Anterior cingulate cortex (tissue), 58 donors: ENCODE measurements at places on chromosomes 4 and X.
A peak's percentile ranks its signal among the peaks of the same experiment; 100 is the strongest.

DNA sequence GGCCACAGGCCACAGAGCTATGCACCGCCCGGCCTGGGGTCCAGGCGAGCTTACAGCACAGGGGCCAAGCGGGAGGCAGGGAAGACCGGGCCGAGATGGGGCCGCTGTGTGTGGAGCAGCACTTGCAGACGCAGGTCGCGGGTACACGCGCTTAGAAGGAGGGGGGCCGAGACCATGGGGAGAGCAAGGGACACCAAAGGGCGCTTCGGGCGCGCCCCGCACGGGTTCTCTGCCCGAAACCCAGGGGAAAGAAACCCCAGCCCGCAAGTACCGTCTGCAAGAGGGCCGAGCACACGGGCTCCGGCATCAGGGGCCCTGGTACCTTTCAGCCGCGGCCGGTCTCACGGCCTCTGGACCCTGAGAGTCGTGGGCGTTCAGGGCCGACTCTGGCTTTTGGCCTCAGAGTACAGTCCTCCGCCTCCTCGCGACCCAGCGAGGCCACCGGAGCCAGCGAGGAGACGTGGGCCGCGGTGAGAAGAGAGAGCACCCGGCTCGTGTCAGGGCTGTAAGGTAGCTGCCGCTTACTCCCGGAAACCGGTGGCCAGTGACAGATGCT lies 342 bp downstream of the EOLA2 start:
- no peak for DNase-seq

- no peak for DNase-seq
These were observed at the start of gene ELF4 for GRCh38 chrX:130110379-130111219. Gene ELF4 (minus strand): TSS chrX:130110497. CDS start chrX:130081330, 29,167 bp downstream.

- DNase-seq, result no peak
These were observed 25.7 kb upstream of the TMPRSS11A start for GRCh38 chr4:67988991-67989390.

GRCh38 chrX:15877380-15877779 lies 22.8 kb upstream of the AP1S2 start:
- no peak for DNase-seq

DNA sequence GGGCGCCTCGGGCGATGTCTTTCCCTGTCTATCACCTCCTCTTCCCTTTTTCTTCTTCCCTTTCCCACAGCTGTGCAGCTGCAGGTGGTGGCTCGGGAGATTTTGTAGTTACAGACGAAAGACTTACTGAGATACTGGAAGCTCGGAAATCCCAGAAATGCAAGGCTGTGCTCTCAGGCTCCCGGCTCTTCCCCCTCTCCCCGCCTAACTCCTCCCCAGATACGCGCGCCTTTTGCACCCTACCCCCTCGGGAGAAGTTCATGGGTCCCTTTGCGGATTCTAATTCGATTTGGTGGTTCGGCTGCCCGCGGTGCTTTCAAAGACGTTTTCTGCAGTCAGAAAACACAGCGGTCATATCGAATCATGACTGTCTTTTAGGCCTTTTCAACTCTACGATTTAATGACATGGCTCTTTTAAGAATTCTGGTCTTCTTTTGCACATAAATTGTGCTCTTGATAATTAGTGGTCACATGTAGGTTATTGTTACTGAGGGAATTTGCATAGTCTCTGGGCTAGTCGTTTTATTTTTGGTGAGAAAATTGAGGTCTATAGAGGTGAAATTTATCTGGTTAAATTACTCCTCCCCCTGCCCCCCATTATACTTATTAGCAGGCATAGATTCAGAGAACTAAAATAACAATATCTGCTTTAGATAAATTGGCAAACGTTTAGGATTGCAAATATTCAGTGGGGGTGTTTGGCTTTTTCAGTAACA lies 1.6 kb downstream of the SEPTIN11 start:
- no peak for DNase-seq

GRCh38 chrX:150940844-150941495 lies 42.2 kb upstream of the HMGB3 start:
- no peak for DNase-seq

- DNase-seq, result peak; percentile 54
These were observed at the start of gene DYNLT3 for GRCh38 chrX:37846934-37847732. Gene DYNLT3 (minus strand): TSS chrX:37847571. CDS start chrX:37847510, 61 bp downstream.

DNA sequence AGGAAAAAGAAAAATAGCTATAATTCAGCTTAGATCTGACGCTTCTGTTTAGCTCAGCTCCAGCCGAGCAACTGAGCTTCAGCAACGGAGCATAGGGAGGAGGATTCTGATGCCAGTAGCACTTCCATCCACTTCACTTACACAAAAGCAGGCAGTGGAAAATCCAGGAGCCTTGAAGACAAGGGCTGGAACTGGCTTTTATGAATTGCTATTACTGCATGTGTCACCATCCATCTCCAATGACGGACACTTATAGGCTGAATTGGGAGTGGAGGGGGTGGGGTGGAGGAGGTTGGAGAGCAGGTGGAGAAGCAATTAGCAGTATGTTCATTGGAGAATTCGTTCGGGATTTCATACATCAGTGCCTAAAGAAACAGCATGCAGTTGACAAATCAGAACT lies 15.6 kb downstream of the ENOX2 start:
- DNase-seq, result no peak

DNA sequence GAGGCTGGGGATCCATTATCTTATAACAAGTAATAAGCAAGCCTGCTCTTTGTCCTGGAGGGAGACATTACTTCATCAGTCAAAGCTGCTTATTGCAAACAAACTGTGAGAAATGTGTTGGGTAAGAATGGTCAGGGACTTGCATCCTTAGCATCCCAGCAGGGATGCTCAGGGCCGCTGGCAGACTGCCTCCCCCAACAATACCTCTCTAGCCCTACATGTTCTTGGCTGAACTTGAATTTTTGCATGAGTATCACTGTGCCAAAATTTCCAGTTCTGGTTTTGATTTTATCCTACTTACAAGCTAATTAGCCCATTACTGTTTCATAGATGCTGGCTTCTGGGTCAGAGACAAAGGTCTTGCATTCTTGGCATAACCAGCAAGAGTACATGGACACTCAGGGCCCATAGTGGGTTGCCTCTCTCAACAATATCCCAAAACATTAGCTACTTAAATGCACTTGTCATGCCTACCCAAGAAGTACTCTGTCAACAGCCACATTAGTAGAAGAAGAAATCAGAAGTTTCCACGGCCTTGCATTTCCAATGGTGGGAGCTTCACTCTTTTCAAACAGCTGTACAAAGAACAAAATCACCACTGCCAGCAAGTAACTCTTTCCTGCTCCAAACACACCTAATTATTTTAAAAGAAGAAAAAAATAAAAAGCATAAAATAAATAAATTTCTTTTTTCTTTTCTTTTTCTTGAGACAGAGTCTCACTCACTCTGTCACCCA lies 41.9 kb upstream of the NEUROG2 start:
- no peak for DNase-seq

DNA sequence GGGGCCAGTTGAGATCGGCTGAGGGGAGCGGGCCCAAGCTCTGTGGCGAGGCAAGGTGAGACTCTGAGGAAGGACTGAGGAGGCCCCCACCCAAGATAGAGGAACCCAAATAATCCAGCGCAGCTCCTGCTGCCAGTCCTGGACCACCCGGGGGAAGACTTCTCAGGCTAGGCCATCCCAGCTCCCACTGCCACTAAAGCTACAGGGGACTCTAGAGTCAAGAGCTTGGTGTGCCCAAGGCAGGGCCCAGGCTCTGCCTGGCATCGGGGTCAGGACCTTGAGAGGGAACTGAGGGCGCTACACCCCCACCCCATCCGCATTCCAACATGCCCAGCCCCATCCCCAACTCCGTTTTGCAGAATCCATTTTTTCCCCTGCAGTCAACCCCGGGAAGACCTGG lies 8.6 kb downstream of the MAGEA4 start:
- no peak for DNase-seq

GRCh38 chr4:72567821-72568675 lies 973 bp downstream of the ADAMTS3 start:
- peak; percentile 58 for DNase-seq

DNA sequence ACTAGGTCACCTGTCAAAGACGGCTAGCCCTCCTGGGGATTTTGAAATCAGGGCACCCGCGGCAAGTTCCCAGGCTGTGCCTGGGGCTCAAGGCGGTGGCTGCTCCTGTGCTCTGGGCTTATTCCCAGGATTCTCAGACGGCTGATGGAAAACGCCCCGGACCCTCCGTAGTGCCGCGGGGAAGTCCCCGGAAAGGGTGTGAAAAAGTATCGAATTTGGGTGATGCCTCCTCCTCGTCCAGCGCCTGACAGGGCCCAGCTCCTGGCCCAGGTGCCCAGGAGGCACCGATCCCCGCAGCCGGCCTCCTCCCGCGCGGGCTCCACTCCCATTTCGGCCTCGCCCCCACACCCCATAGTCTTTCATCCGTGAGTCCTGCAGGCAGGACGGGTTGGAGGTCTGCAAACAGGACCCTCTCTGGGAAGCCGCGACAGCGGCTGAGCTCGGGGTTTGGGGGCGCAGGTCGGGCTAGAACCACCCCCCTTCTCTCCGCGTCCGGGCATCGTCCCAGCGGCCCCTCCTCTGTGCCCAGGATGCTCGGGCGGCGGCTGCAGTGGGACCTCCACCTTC lies 1.1 kb upstream of the NSG1 start:
- no peak for DNase-seq

- DNase-seq, result no peak
These were observed 83.9 kb upstream of the FAM9B start for GRCh38 chrX:9117851-9118250.

GRCh38 chrX:2676794-2677675 lies 14.1 kb upstream of the CD99 start:
- no peak for DNase-seq

DNA sequence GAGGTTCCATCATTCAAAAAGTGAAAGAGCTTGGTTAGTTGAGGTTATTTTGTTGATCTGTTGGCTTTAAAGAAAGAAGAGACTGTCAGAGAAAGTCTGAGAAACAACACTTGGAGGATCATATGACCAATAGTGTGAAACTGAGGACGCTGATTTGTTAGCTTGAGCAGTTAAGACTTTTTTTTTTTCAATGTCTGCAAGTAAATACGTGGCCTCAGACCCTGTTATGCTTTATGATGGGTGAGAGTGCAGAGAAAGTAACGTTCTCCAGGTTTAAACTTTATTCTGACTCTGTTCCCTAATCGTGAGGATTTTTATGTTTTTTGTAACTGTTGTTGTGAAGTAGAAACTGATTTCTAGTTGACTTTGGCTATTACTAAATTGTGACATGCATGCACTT lies 45.9 kb downstream of the GAB1 start:
- no peak for DNase-seq

GRCh38 chr4:142324572-142324971 lies 521.5 kb downstream of the INPP4B start:
- no peak for DNase-seq

DNA sequence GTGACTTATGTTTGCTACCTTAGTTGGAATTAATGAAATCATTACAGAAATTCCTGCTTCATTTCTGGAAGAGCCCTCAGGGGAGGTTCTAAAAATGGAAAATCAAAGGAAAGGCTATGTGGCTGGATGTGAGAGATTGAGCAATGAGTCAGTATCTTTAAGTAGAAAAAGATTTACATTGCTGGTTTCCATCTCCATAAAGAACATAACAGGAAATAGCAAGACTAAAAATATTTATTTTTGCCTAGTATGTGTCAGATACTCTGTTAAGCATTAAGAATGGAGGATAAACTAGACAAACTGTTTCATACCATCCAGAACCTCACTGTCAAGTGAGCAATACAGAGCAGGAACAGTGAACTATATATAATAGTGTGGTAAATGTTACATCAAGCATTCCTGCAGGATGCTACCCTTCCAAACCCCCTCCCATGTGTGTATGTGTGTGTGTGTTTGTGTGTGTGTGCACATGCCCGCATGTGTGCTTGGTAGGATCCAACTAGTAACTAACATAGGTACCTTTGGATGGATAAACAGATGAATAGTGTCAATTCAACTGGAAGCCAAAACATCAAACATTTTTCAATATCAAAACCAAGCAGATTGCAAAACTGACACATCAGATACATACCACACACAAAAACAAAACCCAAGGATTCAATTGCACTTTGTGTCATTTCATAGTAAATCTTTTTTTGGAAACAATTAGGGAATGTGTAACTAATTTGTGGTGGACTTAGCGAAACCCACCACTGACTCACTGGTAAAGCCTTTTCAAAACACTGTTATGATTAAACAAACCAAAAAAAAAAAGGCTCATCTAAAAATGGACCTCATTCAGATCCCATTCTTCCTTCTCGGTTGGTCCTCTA lies 223.4 kb downstream of the SHROOM3 start:
- no peak for DNase-seq

GRCh38 chrX:137062915-137063617 lies 29.3 kb upstream of the GPR101 start:
- no peak for DNase-seq

- DNase-seq, result no peak
These were observed 91.6 kb upstream of the STX18 start for GRCh38 chr4:4633431-4633830.

DNA sequence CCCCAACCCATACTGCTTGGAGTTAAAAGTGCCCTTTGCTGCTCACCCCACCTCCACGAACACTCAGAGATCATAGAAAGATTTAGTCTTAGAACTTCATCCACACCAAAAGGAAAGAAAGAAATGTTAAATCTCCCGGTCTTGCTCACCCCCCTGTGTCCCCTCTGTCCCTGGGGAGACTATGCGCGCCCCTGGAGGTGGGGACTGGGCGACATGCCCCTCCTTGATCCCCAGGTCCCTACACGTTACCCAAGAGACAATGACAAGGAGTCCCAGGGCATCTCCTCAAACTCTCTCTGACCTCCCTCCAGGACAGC lies 620 bp downstream of the ITM2A start:
- DNase-seq, result no peak

- no peak for DNase-seq
These were observed 200.3 kb downstream of the STPG2 start for GRCh38 chr4:97942951-97943350.
